ENCODE measurements at places on chromosomes 2 and 18.

- no peak for DNase-seq
These were observed 95.1 kb upstream of the CCBE1 start for GRCh38 chr18:59792353-59792752.

GRCh38 chr18:74963820-74964446, 245.0 kb downstream of the PTGR3 start:
- peak; percentile 29 for DNase-seq

GRCh38 chr2:128403814-128404708, 85.4 kb upstream of the HS6ST1 start:
- DNase-seq: no peak

- DNase-seq: no peak
These were observed 440.9 kb upstream of the NRXN1 start for GRCh38 chr2:51472783-51473182.

DNA sequence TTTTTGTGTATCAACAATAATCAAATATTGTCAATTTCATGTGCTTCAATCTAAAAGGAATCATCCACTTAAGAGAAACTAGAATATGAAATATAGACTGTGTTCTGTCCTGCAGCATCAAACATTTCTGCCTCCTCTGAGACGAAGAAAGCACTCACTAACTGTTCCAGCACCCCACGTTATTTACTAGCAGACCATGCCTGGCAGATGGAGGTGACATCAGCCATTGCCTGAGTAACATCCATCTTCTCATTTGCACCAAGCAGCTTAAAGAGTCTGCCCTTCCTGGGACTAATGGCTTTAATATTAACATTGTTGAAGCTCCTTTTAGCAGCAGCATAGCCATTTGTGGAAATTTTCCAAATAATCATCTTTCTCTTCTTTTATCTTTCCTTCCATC, 25.7 kb downstream of the SGPP2 start:
- DNase-seq: no peak

DNA sequence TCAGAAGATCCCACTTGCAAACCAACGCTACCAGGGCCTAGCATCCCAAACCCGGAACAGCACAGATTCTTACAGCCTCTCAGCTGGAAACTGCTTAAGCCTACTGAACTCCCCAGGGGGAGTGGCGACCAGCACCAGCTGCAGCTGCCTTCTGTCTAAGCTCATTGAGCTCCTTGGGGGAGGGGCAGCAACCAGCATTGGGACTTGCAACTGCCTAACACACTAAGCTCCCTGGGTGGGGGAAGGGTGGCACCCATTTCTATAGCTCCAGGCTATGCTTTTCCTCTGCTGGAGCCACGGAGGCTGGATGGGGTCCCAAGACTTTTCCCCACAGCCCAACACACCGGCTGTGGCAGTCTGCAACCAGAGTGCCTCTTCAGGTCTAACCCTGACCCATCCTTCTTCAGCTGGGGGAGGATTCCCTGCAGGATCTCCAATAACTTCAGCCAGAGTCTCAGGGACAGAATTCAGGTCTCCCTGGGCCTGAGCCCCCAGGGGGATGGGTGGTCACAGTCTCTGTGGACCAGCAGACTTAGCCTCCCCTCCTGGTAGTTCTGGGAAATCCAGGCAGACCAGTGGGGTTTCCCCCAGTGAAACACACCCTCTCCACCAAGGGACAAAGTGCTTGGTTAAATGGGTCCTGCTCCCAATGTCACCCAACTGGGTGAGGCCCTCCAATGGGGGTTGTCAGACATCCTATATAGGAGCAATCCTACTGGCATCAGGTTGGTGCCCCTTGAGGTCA, 45.9 kb upstream of the ITGA4 start:
- DNase-seq: no peak

GRCh38 chr2:128608921-128609880, 290.5 kb upstream of the HS6ST1 start:
- no peak for DNase-seq

- no peak for DNase-seq
These were observed 66.1 kb upstream of the LRPPRC start for GRCh38 chr2:44061876-44062275.

DNA sequence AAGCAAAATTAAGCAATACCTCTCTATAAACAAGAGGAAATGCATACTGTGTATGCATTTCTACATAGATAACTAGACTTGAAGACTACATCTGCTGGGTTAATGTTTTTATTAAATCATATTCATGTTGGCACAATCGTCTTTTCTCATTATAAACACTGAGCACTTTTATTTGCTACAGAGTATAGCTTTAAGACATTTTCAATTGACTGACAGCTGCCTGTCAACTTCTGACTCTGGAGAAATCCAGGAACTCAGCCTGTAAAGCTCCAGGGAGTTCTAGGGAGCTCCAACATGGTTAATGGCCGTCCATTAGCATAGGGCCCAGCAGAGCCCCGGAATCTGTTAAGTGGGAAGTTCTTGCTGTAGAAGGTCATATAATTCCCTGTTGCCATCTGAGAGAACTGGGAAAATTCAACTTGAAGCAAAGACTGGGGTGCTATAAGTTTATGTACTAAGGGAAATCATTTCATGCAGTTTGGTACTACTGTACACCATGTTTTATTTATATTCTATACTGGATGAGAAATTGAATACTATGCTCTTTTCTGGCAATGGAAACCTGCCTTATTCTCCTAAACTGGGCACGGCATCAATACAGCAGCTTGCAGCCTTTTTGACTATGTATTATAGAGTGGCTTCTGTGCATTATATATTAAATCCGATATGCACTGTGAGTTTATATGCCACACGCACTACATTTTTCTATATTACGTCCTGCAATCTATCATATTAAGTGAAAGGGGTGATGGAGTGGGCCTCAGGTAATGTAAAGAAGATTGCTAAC, 243.5 kb upstream of the ZNF521 start:
- no peak for DNase-seq

GRCh38 chr2:39838589-39838988, 59.5 kb upstream of the THUMPD2 start:
- no peak for DNase-seq

GRCh38 chr2:95007822-95008221, 17.7 kb upstream of the MAL start:
- no peak for DNase-seq

- DNase-seq: no peak
These were observed 35.2 kb upstream of the EFEMP1 start for GRCh38 chr2:55958756-55959155.

- no peak for DNase-seq
These were observed 29.8 kb downstream of the TSHZ1 start for GRCh38 chr18:75240433-75240832.

DNA sequence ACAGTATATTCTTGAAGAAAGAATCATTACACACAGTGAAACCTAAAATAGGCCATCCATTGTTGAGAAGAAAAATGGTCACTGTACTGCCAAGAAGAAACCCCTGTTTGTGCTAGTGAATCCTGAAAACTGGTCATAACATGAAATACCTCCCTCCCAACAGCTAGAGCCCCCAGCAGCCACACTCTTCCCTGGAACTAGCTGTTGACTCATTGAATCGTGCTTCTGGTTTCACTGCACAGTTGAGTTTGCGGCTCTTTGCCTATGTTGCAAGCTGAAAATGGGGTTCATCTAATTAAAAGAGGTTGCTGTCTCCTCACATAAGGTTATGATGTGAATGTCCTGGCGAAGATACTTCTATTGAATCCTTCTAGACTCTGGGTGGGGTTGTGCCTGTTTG, 86.3 kb downstream of the UGGT1 start:
- DNase-seq: no peak

DNA sequence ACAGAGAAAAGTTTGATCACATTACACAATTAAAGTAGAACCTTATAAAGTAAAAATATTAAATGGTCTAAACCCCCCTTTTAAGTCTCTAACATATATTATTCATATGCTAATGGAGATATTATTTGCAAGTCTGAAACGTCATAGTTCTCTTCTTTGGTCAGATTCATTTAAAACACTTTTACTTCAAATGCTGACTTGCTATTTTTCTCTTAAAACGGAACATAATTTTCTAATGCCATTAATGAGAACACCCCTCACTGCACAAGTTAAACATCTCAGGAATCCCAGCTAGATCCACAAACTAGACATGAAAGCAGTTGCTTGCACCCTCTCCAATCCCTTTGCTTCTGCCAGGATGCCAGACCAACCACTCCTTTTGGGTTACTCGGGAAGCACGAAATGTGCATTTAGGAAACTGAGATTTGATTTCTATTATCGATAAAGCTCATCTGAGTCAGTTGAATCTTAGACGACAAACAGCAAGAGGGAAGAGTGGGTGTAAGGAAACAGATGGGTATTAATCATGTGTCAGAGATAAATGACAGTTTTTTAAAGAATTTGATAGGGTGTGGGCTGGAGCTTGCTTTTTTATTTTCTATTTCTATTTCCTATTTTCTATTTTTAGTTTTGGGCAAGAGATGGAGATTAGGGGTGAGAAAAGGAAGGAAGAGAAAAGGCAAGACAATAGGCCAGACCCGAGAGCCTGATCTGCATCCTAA, 1.5 kb downstream of the ADD2 start:
- DNase-seq: no peak

- DNase-seq: no peak
These were observed 16.2 kb downstream of the GULP1 start for GRCh38 chr2:188307850-188308283.

GRCh38 chr2:187475499-187476248, 27.6 kb upstream of the CALCRL start:
- DNase-seq: no peak

DNA sequence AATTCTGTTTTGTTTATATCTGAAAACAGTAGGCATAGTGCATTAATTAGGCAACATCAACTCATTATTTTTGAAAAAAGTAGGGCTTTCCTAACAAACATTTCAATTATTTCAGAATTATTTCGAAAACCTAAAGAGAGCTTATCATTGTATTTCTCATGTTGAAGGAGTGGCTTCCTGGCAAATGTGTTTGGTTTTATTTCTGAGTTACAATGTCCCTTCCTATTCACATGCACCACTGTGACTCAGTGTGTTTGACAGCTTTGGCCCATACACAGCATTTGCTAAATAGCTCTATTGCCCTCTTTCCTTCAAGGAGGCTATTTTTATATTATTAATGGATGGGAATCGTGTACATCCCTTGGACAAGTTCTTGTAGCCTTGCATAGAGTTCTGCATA, 205.9 kb downstream of the PTGR3 start:
- peak; percentile 27 for DNase-seq

DNA sequence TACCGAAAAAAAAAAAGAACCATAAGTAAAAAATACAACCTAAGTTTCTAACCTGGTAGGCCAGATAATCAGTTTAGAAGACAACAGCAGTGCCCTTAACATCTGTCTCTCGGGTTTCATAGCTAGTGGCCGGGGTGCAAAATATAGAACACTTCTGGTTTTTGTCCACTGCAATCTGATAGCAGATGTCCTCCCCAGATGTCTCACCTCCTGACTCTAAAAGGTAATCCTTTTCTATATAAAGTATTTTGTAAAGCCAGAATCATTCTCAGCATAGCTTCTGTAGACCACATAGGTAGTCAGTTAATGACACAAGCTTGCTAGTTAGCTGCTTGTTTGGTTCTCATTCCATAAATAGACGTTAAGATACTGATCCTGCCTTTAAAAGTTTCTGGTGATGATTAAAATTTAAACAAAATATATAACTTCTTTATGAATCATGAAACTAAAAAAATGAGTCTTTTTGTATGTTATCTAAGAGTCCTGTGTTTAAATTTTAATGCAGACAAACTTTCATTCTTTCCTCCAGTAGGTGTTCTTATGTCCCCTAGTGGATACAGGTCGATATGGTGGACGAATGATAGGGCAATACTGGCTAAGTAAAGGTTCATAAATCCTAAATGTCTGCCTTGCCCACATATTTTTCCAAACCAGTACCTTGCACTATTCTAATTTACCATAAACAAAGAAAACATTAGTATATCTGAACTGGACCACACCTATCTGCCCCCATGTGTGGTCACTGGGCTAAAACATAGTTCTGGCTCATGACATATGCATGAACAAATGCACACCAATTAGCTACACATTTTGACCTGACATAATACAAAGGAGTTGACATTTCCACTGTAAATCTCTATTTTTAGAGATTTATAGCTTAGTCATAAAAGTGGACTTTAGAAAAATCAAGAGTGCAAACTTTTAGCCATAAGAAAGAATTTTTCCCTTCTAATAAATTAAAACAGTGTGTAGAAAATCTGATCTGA, 171.0 kb downstream of the SRBD1 start:
- no peak for DNase-seq

GRCh38 chr2:142857256-142858164, 20.0 kb upstream of the KYNU start:
- DNase-seq: peak; percentile 10

DNA sequence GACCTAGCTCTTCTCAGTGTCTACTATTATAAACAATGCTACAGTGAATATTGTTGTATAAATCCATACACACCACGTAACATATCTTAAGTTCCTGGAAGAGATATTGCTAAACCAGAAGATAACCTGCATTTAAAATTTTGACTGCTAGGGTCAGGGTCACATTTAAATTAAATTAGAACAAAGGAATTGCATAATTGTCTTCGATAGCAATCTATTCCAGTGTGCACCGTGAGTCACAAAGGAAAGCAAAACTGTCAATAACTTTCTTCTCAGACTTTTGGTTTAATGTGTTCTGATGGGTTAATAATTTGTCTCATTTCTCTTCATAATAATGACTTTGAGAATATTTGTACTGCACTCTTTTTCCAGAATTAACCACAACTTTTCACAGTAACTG, 4.2 kb downstream of the GEN1 start:
- DNase-seq: no peak

- no peak for DNase-seq
These were observed 1148.1 kb upstream of the FANCL start for GRCh38 chr2:59389240-59389639.

DNA sequence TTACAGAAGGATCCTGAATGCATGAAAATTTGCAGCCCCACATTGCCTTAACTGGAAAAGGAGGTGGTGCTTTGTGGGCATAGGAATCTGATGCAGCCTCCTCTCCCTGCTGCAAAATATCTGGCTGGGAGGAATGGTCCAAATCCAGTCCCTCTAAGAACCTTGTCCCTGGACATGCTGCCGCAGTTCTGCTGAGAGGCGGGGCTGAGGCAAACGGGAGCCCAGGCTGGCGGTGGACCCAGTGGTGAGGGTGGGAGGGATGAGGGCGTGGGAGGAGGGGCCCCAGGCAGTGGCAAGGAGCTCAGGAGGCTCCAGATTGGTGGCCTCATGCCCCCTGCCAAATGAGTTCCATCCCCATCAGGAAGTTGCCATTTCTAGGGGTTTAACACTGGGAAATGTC, 36.2 kb downstream of the ZAP70 start:
- no peak for DNase-seq

DNA sequence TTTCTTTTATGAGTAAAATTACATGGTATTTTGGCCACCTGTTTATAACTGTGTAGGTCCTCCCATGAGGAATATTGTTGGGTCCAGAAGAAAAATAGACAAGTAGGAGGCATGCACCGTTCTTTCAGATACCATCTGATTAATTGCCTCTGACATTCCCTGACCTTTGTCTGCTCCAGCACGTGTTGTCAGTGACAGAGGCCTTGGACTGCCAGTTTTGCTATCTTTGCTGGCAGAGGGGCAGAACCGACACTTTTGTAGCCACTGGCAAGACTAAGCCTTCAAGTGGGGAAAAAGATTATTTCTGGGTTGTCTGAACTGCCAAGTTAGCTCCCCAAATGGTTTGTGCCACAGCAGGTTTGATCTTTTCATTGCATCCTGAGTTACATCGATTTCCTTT, 276.9 kb downstream of the CAMKMT start:
- DNase-seq: no peak

GRCh38 chr2:45622336-45623075, 11.4 kb upstream of the SRBD1 start:
- no peak for DNase-seq

- DNase-seq: no peak
These were observed 577.9 kb upstream of the GCFC2 start for GRCh38 chr2:76288598-76288997.

- DNase-seq: no peak
These were observed 28.9 kb upstream of the HDAC4 start for GRCh38 chr2:239429473-239430350.
